Smooth muscle cell of trachea (primary cell): ENCODE measurements at places on chromosomes 12 and 14. TPM values are rescaled to one million over a fixed set of nuclear protein-coding genes. Genes with fewer than 3 reads are reported as not detected.

The C3AR1 gene
- total RNA-seq, result 0.15 TPM in 1 of 2 replicates, not detected in the other

The KRT80 gene
- 0.44 TPM in 1 of 2 replicates, not detected in the other for total RNA-seq

The MGP gene
- total RNA-seq, result 3.5 and 4.1 TPM in 2 replicates

The CPM gene
- 50.4 and 91.2 TPM in 2 replicates for total RNA-seq

The EIF2S1 gene
- total RNA-seq, result 129 and 208 TPM in 2 replicates

The SLC25A47 gene
- not detected in 2 replicates for total RNA-seq

The SERPINA10 gene
- 0.17 TPM in 1 of 2 replicates, not detected in the other for total RNA-seq

The VRTN gene
- not detected in 2 replicates for total RNA-seq

The RNASE1 gene
- not detected in 2 replicates for total RNA-seq

The WNK1 gene
- 101 and 121 TPM in 2 replicates for total RNA-seq

The CPNE6 gene
- total RNA-seq, result not detected in 2 replicates

The RASSF8 gene
- total RNA-seq, result 50.2 and 54.9 TPM in 2 replicates

The MIS18BP1 gene
- 13.6 and 47.0 TPM in 2 replicates for total RNA-seq

The NANOG gene
- under 0.01 TPM in 2 replicates for total RNA-seq

The KLRK1 gene
- 0.29 TPM in 1 of 2 replicates, not detected in the other for total RNA-seq

The ENTPD5 gene
- total RNA-seq, result 11.7 and 17.0 TPM in 2 replicates

The PTPN6 gene
- total RNA-seq, result under 0.01 TPM in 1 of 2 replicates, not detected in the other

The OR6S1 gene
- total RNA-seq, result not detected in 2 replicates

The STAC3 gene
- total RNA-seq, result 1.3 TPM in 1 of 2 replicates, not detected in the other

The KRT6C gene
- not detected in 2 replicates for total RNA-seq

The PPM1H gene
- 0.29 and 0.66 TPM in 2 replicates for total RNA-seq

The IFNG-AS1 gene
- total RNA-seq, result not detected in 2 replicates

The ACSS3 gene
- 15.7 and 19.8 TPM in 2 replicates for total RNA-seq

The LALBA gene
- not detected in 2 replicates for total RNA-seq

The PKP2 gene
- total RNA-seq, result not detected in 2 replicates

The AVPR1A gene
- not detected in 2 replicates for total RNA-seq

The MGAT4C gene
- total RNA-seq, result not detected in 2 replicates

The TC2N gene
- total RNA-seq, result 0.29 and 1.2 TPM in 2 replicates

The MYL6 gene
- 1,139 and 2,051 TPM in 2 replicates for total RNA-seq

The SMIM41 gene
- total RNA-seq, result 4.5 and 4.8 TPM in 2 replicates

The TMEM229B gene
- total RNA-seq, result 0.29 and 2.0 TPM in 2 replicates

The CDH24 gene
- 4.7 and 13.6 TPM in 2 replicates for total RNA-seq

The ZNF740 gene
- 11.6 and 17.2 TPM in 2 replicates for total RNA-seq

The PLEKHG3 gene
- 0.87 and 1.5 TPM in 2 replicates for total RNA-seq

The MYF5 gene
- not detected in 2 replicates for total RNA-seq

The CLEC2B gene
- 14.2 and 19.3 TPM in 2 replicates for total RNA-seq

The TTC5 gene
- total RNA-seq, result 22.5 and 23.1 TPM in 2 replicates

The MYO1H gene
- total RNA-seq, result not detected in 2 replicates

The FAM186B gene
- total RNA-seq, result 0.29 and 0.99 TPM in 2 replicates

The RDH12 gene
- 0.15 TPM in 1 of 2 replicates, not detected in the other for total RNA-seq

The CLEC7A gene
- not detected in 2 replicates for total RNA-seq

The SIX6 gene
- total RNA-seq, result not detected in 2 replicates

The EPYC gene
- 0.15 TPM in 1 of 2 replicates, not detected in the other for total RNA-seq

The KRT72 gene
- total RNA-seq, result not detected in 2 replicates
